ENCODE measurements at places on chromosomes 4 and X.
A peak's percentile ranks its signal among the peaks of the same experiment; 100 is the strongest.

DNA sequence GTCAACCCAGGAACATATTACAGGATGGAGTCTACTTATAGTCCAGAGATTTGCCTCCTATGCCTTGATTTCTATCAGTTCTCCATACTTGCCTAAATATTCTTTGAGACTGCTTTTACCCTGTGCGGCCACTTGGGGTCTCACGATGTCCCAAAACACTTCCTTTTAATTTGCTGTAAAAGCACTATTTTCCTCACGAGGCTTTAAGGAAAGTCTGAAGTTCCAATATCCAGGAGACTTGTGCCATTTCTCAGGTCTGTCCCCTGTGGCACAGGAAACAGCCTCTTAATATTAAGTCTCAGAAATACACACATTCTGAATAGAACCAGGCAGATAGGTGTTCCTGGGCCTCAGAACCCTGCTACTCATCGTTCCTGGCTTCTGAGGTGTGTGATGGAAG lies 142.9 kb downstream of the TMEM164 start:
- no peak for DNase-seq

GRCh38 chrX:109848461-109849050 lies 115.5 kb upstream of the ACSL4 start:
- no peak for DNase-seq

DNA sequence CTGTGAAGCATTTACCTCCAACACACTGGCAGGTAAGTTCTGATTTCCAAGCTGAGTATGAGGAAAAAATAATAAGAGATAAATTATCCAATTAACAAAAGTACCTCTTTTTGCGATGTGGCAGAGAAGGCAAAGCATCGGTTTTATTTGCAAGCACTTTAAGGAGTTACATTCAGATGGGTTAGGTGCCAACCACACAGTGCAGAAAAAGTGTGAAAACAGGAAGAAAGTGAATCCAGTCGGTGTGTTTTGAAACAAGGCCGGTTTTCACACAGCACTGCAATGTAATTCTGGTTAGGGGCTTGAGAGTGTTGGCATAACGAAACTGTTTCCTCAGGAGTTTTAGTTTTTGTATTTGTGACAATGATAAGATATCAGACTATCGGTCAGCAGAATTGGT lies 130.8 kb upstream of the PDLIM3 start:
- DNase-seq = no peak

- no peak for DNase-seq
Measured at GRCh38 chr4:7770224-7771050, 169.2 kb downstream of the AFAP1 start.

- no peak for DNase-seq
Measured at GRCh38 chrX:102950908-102951866, 14.1 kb downstream of the RAB40AL start.

GRCh38 chr4:141132072-141132708 lies 1.1 kb downstream of the RNF150 start:
- no peak for DNase-seq

- no peak for DNase-seq
Measured at GRCh38 chr4:150242820-150243458, 164.7 kb downstream of the DCLK2 start.

- DNase-seq = no peak
Measured at GRCh38 chr4:76407440-76408119, 13.4 kb downstream of the CCDC158 start.

DNA sequence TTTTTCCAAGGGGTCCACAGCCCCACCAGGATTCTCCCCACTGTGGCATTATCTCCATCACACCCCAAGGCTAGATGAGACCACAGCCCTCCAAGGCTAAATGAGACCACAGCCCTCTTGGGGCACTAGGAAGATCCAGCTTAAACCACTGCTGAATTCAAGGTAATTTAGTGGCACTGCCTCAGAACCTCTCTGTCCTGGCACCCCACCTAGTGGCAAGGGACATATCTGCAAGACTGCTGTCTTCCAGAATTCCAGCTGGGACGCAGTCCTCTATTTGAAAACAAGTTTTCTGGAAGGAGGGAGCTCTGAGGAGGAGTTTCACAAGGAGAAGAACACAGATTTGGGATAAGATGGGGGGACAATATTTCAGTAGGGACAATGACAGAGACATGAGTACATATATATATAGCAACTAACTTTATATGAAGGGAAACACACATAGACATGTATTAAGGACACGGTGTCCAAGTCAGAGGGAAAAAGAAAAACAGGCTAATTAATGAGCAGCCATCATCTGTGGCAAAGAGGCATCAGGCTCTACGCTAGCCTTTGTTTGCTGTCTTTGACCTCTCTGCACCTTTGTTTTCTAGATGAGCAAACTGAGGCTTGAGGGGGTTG lies 9.3 kb downstream of the CETN2 start:
- peak; percentile 12 for DNase-seq

DNA sequence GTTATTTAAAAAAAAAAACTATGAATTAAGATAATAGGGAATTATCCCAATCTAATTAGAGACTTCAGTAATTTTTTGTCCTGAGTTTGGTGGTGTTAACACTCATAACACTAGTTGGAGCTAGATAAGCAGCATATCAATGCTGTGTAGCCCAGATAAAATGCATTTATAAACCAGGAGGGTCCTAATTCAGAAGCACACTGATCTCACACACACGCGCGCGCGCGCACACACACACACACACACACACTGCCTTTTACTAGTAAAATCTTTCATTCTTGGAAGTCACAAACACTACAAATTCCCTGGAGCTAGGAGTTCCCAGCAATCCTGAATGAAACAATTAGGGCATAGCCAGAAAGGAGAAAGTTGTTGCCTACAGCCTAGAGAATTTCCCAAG lies 3.2 kb downstream of the UNC5C start:
- no peak for DNase-seq

DNA sequence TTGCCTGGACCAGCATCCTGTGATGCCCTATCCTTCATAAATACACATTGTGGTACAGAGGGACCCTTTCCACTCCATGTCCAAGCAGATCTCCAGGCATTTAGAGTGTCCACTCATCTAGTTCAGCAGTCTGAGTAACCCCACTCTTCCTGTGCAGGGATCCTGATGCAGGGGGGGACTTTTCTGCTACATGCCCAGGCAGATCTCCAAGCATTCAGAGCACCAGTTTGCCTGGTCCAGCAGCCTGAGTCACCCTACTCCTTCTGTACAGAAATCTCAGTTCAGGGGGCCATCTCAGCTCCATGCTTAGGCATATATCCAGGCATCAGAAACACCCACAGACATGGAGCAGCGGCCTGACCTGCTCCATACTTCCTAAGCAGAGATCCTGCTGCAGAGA lies 1089.8 kb downstream of the FAT4 start:
- no peak for DNase-seq

DNA sequence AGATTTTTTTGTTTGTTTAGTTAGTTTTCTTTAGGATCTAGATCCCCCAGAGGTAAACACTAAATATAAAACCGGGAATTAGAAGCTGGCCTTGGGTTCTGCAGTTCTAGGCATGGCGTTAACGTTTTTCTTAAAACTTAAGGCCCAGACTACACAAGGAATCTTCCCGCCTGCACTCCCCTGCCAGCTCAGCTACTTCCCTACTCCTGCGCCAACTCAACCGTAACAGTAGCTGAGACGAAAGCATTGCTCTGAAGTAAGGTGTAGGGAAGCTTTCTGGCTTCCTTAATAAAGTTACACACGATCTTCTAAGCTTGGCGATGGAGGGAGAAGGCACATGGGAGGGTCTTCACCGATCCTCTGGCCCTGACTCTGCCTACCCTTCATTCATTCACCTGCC lies 37.1 kb downstream of the CPE start:
- no peak for DNase-seq

DNA sequence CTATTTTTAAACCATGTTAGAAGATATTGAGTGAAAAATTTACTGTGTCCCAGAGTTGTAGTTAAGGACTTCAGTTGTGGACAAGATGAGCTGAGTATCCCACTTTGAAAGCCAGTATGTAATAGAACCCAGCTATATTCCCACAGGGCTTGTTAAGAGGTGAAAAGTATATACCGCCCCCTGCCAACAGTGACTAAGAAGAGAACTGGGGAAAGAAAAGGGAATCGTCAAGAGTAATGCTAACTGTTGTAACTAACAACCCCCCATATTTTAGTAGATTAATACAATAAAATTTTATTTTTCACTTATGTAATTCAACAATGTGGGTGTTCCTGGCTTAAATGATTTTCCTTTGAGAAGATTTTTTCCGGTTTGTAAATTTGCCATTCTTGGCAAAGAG lies 250.4 kb upstream of the GIMD1 start:
- no peak for DNase-seq

GRCh38 chr4:185033950-185034349 lies 15.7 kb downstream of the HELT start:
- no peak for DNase-seq

GRCh38 chr4:9969526-9970398 lies 51.5 kb downstream of the SLC2A9 start:
- DNase-seq = no peak

- no peak for DNase-seq
Measured at GRCh38 chrX:13120017-13120416, 75.6 kb upstream of the FAM9C start.

- no peak for DNase-seq
Measured at GRCh38 chr4:33482773-33483172, 2761.5 kb downstream of the ARAP2 start.

- no peak for DNase-seq
Measured at GRCh38 chr4:27217261-27217769, 356.7 kb downstream of the STIM2 start.

GRCh38 chr4:159272273-159273140 lies 169.6 kb downstream of the RAPGEF2 start:
- no peak for DNase-seq

DNA sequence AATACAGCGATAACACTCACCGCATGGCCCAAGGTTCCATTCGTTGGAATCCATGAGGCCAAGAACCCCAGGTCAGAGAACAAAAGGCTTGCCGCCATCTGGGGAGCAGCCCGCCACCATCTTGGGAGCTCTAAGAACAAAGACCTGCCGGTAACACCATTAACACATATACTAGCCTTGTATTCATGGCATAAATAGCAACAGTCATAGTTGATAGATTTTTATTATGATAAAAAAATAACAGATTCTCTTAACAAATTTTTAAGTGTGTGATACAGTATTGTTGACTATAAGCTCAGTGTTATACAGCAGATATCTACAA lies 309.4 kb downstream of the GLUD2 start:
- no peak for DNase-seq

DNA sequence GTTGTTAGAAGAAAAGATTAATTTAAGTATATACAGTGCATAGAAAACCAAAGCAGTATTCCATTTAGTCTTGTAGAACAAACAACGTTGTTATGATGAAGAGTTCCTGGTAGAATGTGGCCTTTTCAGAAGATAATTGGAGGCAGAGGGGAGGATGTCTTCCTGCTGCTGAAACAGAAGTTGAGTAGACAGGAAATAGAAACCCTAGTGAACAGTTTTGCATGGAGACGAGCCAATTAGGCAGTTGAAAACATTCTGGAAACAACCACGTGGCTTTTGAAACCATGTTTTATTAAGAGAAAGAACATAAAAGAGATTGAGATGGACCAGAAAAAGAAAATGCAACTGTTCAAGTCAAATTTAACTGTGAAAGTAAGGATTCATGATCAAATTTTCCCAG lies 325.2 kb downstream of the CAMK2D start:
- no peak for DNase-seq

- no peak for DNase-seq
Measured at GRCh38 chrX:43349363-43349762, 306.7 kb upstream of the MAOA start.

DNA sequence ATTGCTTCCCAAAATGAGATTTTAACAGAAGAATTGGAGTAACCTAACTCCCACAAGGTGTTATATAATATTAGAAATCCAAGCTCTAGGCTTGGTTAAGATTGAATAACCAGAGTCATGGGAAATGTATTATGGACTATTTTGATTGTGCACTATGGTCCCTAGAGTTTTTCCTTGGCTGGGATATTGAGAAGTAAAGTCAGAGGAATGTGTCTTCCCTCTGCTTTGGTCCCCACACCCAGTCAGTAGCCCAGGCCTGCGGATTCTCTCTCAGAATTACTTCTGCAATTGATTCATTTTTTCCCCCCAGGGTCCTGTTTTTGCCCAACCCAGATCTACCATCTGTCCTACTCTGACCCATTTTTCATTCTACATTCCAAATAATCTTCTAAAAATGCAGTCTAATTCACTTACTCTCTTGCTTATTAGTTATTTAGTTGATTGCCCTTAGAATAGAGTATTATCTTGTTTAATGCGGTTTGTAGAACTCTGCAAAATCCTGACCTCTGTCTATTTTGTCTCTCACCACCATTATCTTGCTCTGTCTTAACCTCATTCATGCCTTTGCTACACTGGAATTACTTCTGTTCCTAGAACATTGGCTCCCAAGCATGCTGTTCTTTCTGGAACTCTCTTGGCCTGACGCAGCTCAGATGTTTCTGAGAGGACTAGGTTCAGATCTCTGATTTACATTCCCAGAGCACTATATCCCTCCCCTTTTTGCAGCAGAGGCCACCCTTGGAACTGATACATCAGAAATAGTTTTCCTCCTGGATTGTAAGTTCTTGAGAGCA lies 23.6 kb downstream of the GUCY1A1 start:
- no peak for DNase-seq

GRCh38 chr4:164383358-164384220 lies 370.3 kb upstream of the SMIM31 start:
- DNase-seq = peak; percentile 68

GRCh38 chr4:114997576-114998247 lies 115.7 kb downstream of the NDST4 start:
- DNase-seq = no peak

- peak; percentile 72 for DNase-seq
Measured at GRCh38 chrX:49163555-49164419, 1.2 kb downstream of the MAGIX start.

DNA sequence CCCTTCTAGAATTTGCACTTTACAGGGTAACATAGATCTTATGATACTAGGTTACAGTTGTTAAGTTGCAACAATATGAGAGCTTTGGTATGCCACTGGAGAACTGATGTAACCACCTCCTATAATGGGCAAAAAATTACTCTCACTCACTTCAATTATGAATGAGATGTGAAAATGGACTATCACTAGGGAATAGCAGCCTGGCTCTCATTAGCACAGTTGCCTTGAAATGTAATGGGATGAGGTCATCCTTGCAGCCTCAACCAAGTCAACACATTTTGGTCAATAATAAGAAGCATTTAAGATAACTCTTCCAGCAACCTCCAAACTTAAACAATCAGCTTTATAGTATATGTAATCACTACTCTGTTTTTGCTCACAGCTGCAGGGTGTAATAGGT lies 69.4 kb downstream of the TBC1D9 start:
- DNase-seq = no peak

- no peak for DNase-seq
Measured at GRCh38 chr4:84644087-84644486, 61.2 kb downstream of the CDS1 start.
